Islet precursor cell (in vitro differentiated cells): ENCODE measurements at places on chromosomes 2 and 18.

GRCh38 chr2:134736167-134736880 lies 17.5 kb upstream of the TMEM163 start:
- DNase-seq, result peak; percentile 85

GRCh38 chr2:216802516-216803215 lies 57.2 kb downstream of the TNP1 start:
- no peak for DNase-seq

GRCh38 chr2:196277002-196277401 lies 105.6 kb upstream of the STK17B start:
- no peak for DNase-seq

DNA sequence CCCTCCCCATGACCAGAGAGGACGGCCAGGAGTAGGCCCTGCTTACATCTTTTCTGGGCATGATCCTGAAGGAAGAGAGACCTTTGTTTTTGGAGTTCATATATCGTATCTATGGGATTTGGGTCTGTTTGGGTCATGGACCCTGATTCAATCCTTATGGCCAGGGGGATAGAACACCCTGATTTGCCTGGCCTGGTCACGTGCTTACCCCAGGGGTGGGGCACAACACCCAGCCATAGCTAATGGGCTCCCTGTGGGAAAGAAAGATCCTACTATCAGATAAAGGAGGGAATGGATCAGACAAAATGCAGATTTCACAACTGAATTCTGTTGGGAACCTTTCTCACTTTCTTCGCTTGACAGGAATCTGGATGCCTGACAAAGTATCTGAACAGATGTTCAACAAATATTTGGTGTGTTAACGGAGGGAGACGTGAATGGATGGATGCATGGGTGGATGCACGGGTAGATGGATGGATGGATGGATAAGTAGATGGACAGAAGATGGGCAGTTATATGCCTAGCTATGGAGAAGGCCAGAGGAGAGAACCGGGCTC lies 155.9 kb downstream of the KLHL29 start:
- no peak for DNase-seq

DNA sequence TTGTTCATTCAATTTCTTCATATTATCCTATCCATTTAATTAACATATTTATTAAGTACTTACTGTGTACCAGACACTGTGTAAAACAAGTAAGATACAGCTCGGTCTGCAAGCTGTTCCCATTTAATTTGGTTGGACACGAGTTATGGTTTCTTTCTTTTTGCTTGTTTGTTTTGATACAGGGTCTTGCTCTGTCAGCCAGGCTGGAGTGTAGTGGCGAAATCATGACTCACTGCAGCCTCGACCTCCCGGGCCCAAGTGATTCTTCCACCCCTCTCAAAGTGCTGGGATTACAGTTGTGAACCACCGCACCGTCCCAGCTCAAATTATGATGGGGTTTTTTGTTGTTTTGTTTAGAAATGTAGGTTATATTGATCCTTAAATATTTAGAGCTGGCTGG lies 9.0 kb downstream of the CYBRD1 start:
- DNase-seq, result no peak

- peak; percentile 43 for DNase-seq
Observed at GRCh38 chr2:3628241-3628679, 29.7 kb upstream of the ALLC start.

DNA sequence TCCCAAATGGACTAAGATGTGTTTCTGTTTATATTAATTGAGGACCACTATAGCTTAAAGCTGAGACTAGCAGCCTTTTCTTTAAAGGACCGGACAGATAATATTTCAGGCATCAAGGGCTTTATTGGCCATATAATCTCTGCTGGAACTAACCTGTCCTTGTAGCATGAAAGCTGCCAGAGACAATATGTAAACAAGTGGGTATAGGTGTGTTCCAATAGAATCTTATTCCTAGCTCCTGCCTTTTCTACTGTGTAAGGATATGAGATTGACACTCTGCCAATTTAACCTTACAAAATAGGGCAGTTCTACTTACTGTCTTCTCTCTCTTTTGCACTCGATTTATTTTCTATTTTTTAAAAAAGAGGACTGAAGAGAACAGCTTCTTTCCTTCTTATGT lies 74.0 kb downstream of the RHBDD1 start:
- DNase-seq, result no peak

DNA sequence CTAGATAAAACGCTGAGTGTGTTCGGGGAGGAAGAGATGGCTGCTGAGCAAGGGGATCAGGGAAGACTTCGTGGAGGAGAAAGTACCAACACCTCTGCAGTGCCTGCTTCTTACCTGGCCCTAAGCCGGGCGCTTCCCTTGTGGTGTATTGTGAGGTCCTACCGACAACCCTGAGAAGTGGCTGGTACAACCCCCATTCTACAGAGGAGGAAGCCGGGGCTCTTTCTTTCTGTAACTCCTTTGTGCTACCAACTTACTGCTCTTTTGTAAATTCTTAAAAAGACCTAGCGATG lies 96.9 kb downstream of the ARMC9 start:
- no peak for DNase-seq

- no peak for DNase-seq
Observed at GRCh38 chr2:64085936-64086335, 58.3 kb downstream of the PELI1 start.

GRCh38 chr2:147181351-147182029 lies 663.3 kb upstream of the ACVR2A start:
- DNase-seq, result no peak

DNA sequence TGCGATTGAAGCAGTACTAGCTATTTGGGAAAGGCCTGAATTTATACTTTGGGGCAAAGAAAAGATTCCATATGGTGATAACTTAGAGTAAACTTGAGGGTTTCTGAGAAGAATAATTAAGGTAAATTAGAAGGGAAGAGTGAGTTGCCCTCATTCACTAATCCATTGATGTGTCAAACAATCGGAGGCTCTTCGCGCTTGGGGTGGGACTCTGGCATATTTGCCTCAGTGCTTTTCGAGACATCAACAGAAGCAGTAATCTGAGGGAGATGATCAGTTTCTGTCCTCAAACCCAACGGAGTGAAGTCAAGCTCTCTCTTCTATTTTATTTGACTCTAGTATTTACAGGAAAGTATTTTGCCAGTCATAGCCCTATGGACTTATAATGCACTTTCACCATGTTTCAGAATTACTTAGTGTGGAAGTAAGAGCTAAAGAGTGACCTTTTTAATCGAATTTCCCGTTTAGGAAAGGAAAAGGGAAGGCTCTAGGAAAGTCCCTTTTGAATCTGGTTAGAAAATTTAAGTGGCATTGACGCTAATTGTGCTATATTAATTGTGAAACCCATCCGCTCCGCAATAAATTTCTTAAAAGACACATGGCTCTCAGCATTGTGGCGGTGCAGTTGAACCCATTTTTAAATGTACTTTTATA lies 1.3 kb downstream of the RAB10 start:
- no peak for DNase-seq

DNA sequence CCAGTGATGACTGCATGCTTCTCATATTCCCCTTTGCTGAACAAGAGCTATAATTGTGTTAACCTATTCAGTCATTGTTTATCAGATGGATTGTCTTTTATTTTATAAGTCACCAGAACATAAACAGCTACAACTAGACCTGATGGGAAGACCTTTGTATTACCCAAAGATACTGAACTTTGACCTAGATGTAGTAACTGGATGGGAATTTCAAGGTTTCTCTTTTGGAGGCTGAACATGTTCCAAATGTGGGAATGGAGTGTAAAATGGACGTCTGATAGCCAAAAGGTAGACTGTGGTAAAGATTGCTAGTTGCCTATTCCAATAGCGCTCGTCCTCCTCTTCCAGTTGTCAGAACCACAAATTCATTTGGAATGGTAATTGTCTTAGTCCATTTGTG lies 56.4 kb upstream of the ST3GAL5 start:
- DNase-seq, result no peak

DNA sequence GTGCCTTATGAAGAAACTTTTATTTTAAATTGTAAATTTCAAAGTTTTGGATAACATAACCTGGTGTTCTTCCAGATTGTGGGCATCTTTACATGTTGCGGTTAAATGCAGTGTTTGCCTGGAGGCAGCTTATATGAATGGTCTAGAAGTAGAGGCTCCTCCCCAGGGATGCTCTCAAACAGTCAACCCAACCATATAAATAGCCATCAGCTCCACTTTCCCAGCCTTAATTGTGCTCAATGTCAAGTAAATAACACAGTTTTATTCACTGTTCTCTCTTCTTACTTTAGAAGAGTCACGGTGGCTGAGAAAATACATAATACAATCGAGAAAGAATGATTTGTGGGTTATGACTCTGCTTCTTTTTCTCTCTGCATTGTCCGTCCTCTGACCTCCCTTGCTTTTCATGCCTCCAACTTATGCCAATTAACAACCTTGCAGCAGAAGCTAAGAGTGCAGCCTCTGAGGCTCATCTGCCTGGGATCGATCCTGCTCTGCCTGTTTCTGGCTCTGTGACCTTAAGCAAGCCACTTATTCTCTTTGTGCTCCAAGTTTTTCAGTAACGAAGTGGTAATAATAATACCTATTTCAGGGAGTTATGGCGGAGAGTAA lies 100.3 kb downstream of the DAW1 start:
- no peak for DNase-seq

GRCh38 chr2:113854208-113854607 lies 35.7 kb upstream of the ACTR3 start:
- no peak for DNase-seq

DNA sequence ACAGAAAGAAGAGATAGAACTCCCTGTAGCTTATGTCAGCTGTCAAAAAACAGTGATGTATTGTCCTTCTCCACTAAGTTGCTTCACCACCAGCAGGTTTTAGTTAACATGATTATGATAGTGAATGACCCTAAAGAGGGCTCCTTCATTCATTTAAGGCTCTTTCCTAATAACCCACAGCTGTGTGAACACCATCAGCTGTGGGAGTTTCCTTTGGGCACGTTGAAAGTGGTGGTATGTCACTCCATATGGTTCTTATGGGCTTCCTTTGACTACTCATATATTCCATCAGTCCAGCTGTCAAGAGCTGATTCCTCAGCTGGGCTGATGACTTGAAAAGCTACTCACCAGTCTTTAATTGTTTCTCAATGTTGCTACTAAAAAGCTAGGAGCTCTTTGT lies 210.3 kb downstream of the UBE2E3 start:
- no peak for DNase-seq

- DNase-seq, result no peak
Observed at GRCh38 chr2:31203916-31204315, 13.4 kb downstream of the CAPN14 start.

DNA sequence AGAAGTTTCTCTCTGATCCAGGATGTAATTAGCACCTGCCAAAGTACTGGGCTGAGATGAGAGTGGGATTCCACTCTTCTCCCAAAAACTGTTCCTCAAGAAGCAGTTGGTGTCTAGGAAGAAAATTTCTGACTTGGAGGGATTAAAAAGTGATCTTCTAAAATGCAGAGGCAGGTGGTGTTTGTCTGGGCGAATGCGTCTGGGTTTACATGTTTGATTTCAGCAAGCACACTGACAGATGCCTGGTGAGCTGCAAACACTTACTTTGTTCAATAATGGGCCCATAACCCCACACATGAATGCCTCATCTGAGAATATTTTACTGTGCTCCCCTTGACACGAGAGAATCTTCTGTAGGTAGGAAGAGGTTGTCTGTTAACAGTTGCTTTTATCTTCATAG lies 24.3 kb upstream of the KCNF1 start:
- no peak for DNase-seq

GRCh38 chr2:104818264-104818663 lies 35.7 kb upstream of the POU3F3 start:
- DNase-seq, result no peak

GRCh38 chr18:12315490-12315889 lies 7.4 kb downstream of the TUBB6 start:
- DNase-seq, result no peak

GRCh38 chr2:23480957-23481797 lies 96.2 kb downstream of the KLHL29 start:
- DNase-seq, result peak; percentile 97

GRCh38 chr2:190184460-190184859 lies 121.9 kb upstream of the MSTN start:
- DNase-seq, result no peak

DNA sequence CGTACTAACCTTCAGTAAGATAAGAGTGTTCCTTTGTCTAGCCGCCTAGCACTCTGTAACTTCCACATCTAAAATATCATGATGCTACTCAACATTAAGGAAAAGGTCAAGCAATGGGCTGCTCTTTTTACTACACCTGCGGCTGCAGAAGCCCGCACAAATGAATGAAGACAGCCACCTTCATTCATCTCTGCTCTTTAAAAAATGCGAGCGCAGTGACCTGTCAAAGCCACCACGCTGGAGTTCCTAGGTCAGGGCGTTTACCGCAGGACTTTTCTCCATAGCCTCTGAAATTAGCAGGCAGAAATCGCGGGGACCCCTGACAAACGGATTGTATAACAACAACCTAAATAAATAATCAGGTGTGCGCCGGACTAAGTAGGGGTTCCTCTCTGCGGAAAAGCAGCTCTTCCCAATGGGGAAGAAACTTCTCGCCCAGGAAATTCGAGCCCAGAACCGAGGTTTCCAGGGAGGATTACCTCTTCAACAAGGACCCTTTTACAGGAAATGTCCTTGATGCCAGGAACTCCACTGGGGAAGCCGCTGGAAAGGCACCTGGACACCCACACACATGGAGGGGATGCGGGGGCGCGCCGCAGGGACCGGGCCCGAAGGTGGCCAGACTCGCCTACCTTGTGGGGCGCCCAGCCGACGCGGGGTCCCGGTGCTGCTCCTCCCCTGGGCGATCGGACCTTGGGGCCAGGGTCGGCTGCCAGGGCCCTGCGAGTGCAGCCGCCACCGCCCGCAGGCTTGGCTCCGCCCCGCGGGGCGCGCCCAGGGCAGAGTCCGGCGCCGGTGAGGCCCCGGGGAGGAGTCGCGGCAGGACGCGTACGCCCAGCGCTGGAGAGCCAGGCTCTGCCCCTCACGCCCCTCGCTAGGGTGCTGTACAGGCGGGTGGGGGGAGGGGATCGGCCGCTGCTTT lies at the start of gene CCDC68:
TSS of gene CCDC68 (minus strand) at position 758 of the 922 bp plus-strand sequence. CDS start 16,670 bp downstream, outside the sequence.
- peak; percentile 76 for DNase-seq

- no peak for DNase-seq
Observed at GRCh38 chr2:19929226-19929625, 27.4 kb upstream of the TTC32 start.

- no peak for DNase-seq
Observed at GRCh38 chr2:9737053-9737875, 106.0 kb upstream of the TAF1B start.

- DNase-seq, result no peak
Observed at GRCh38 chr2:64111426-64111825, 32.8 kb downstream of the PELI1 start.

- no peak for DNase-seq
Observed at GRCh38 chr2:151817929-151818328, 10.3 kb downstream of the ARL5A start.

GRCh38 chr2:176165370-176166050 lies 8.4 kb downstream of the HOXD3 start:
- DNase-seq, result peak; percentile 47

GRCh38 chr2:1935476-1935875 lies 191.2 kb upstream of the PXDN start:
- DNase-seq, result no peak
